NCI-H1417 treated with DMSO at 0.1 percent for 48 hours (cell line): ENCODE measurements at places on chromosomes 11 and 22.

- no peak for DNase-seq
These were observed 93.1 kb upstream of the FGF3 start for GRCh38 chr11:69912161-69912910.

- no peak for DNase-seq
These were observed 16.3 kb upstream of the AGBL2 start for GRCh38 chr11:47731475-47731874.

GRCh38 chr11:27722953-27723344, 22.7 kb upstream of the BDNF start:
- no peak for DNase-seq

- DNase-seq: no peak
These were observed 25.1 kb downstream of the EED start for GRCh38 chr11:86269645-86270044.

DNA sequence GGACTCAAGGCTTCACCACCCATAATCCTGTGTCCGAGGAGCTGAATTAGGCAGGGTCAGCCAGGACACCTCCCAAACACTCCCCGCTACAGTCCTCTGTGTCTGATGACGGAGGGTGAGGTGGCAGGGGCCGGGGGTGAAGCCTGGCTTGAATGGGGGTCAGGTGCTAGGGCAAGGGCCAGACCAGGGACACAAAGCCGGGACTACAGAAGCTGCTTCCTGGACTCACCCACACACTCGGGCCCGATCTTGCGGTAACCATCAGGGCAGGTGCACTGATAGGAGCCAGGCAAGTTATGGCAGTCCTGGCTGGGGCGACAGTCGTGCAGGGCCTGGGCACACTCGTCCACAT, 2.3 kb downstream of the EFEMP2 start:
- no peak for DNase-seq

- DNase-seq: no peak
These were observed 48.7 kb downstream of the CWC15 start for GRCh38 chr11:94924612-94925011.

GRCh38 chr11:127345819-127346459, 345.4 kb upstream of the KIRREL3 start:
- no peak for DNase-seq

DNA sequence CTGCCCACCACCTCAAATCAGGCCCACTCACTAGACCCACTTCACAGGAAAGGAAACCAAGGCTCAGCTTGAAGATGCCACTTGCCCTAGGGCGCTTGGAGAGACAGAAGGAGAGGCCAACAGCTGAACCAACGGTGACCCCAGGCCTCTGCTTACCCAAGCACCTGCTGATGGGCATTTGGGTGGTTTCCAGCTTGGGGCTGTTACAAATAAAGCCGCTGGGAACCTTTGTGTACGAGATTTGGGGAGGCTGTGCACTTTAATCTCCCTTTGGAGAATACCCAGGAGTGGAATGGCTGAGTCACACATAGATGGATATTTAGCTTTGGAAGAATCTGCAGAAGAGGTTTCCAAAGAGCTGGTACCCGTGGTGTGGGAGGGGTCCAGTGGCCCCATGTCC, 50.9 kb upstream of the LINC01488 start:
- no peak for DNase-seq

- no peak for DNase-seq
These were observed 49.3 kb upstream of the LMO1 start for GRCh38 chr11:8312986-8313385.

DNA sequence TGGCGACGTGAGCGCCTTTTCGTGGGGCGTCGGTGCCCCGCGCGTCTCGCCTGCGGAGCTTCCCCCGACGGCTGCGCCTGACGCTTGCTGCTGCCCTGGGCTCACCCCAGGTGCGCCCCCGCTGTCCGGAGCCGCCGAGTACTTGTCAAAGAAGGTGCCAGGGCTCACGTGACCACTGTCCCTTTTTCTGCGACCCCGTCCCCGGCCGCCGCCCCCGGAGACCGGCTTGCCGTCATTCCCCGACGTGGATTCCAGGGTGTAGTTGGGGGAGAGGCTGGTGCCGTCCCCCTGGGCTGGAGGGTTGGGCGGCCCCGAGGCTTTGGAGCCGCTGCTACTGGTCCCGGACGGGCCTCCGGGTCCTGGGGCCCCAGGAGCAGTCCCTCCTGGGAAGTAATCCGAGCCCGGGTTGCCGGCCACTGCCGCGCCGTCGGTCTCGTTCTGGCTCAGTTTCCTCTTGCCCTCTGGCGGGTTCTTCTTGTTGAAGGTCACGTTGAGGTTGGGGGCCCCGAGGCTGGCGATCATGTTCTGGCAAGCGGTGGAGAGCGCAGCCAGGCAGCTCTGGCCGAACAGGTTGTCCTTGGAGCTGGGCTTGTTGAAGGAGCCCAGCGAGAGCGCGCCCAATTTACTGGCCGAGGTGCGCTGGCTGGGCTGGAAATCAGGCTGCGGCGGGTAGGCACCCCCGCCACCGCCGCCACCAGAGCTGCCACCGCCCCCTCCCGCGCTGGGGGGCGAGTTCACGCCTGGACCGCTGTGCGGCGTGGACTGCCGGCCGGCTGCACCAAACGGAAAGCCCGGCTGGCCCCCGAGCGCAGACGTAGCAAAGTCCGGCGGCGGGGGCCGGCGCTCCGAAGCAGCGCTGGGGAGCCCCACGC, 3.8 kb downstream of the MN1 start:
- no peak for DNase-seq

DNA sequence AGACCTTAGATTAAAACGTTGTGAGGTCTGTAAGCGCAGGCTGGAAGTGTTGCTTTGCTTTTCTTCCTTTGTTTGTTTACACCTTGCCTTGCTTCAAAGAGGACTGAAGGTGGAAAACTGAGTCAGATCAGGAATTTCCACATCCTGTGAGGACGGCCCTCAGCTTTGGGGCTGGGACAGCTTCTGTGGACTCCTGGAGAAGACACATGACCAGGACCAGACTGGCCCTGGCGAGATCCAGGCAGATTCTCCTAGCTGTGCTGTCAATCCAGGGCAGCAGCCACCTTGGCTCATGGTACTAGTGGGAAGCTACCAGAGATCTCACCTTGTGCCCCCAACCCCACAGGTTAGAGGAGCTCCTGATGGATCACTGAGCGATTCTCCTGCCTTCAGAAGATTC, 1461.9 kb downstream of the TBC1D22A start:
- DNase-seq: no peak

- DNase-seq: no peak
These were observed 15.6 kb upstream of the LYVE1 start for GRCh38 chr11:10584071-10584501.

GRCh38 chr11:130404727-130405126, 23.7 kb downstream of the ADAMTS8 start:
- no peak for DNase-seq

GRCh38 chr11:77149716-77150392, 21.8 kb downstream of the MYO7A start:
- DNase-seq: no peak

- DNase-seq: peak; percentile 14
These were observed 151.6 kb downstream of the FAT3 start for GRCh38 chr11:92376146-92376599.

DNA sequence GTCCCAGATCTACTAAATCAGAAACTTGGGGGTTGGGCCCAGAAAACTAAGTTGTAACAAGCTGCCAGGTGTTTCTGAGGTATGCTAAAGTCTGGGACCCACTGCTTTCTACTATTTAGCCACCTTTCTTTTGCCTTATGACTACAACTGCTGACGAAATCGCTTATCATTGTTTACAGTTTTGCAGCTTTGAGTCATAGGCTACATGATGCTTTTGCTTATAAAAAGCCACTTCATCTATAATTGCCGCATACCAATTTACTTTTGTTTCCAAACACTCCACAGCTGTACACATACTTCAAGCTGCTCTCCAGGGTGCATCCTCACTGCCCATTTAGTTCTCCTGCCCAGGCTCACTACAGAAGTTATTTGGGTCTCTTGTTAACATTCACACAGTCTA, 144.7 kb downstream of the ENTHD1 start:
- DNase-seq: peak; percentile 76

DNA sequence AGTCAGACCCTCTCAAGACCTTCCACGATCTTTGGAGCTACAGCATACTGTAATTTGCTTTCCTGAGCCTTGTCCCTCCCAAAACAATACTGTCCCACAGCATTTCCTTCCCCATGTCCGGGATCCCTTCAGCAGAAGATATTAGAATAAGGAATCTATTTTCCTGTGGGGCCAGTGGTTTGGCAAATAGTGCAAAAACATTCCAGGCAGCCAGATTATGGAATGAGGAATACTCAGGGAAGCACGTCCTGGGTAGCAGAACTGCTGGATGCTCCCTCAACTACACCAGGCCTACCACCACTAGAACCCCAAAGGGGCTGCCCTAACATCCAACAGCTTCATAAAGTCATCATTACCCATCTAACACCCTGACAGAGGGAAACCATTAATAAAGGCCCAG, 61.5 kb downstream of the AAMDC start:
- DNase-seq: no peak

GRCh38 chr11:3122775-3123201, 42.3 kb downstream of the OSBPL5 start:
- no peak for DNase-seq

- no peak for DNase-seq
These were observed 21.7 kb downstream of the KIAA0930 start for GRCh38 chr22:45218976-45219375.

GRCh38 chr22:29061773-29062172, at the start of gene C22orf31:
Gene C22orf31 (minus strand): TSS chr22:29061831. CDS start chr22:29061792, 39 bp downstream.
- DNase-seq: no peak

DNA sequence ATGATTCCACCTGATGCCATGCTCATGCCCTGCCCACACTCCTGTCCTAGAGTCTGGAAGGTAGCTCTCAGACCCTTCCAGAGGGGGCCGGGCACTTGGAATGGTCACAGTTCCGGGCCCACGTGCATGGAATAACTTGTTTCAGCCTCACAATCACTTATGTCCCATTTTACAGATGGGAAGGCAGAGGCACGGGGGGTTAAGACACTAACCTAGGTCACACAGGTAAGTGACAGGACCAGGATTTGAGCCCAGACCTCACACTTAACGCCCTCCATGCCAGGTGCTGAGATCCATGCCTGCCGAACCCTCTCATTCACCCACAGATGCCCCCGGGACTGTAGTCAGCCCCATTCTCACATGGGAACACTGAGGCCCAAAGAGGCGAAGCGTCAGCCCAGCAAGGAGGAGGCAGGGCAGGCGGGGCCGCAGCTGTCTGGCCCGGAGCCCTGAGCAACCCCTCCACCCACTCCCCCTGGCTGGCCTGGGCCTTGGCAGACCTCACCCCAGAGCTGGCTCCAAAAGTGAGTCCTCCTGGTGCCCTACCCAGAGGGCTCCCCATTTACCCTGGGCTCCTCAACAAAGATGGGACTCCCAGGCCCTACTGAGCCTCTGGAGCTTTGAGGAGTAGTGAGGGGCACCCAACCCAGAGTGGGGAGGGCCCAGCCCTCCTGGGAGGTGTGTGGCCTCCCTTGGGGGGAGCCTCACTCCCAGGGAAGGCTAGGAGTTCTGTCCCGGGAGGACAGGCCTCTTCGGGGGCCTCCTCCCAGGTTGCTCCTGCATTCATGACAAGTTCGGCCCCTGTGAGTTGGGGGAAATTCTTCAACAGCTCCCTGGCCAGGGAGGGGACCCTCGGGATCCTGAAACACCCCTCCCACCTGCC, 2.4 kb upstream of the ALDH3B1 start:
- no peak for DNase-seq

DNA sequence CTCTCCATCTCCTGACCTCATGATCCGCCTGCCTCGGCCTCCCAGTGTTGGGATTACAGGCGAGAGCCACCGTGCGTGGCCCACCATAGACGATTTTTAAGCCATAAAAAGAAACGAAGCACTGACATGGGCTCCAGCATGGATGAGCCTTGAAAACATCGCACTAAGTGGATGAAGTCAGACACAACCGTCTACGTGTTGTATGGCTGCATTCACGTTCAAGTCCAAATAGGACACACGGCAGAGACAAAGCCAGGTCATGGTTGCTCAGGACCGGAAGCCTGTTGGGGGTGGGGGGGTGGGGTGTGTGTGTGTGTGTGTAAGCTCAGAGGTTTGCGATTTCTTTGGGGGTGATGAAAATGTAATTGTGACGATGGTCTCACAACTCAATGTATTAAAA, 10.0 kb downstream of the RRP7A start:
- DNase-seq: no peak

- DNase-seq: no peak
These were observed 10.7 kb downstream of the KCNJ5 start for GRCh38 chr11:128901653-128902514.

DNA sequence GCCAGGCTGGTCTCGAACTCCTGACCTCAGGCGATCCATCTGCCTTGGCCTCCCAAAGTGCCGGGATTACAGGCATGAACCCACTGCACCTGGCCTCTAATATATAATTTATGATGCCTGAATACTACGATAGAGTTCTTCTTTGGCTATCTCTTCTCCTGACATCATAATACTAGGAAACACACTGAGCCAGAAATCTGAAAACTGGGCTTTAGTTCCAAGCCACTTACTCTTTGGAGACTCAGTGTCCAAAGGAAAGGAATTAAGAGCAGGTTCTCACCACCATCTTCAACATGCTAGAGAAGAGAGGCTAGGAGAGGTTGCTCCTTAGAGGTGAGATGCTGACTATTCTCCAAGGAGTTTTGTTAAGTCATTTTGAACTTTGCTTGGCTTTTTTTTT, 52.4 kb downstream of the UBASH3B start:
- DNase-seq: no peak

DNA sequence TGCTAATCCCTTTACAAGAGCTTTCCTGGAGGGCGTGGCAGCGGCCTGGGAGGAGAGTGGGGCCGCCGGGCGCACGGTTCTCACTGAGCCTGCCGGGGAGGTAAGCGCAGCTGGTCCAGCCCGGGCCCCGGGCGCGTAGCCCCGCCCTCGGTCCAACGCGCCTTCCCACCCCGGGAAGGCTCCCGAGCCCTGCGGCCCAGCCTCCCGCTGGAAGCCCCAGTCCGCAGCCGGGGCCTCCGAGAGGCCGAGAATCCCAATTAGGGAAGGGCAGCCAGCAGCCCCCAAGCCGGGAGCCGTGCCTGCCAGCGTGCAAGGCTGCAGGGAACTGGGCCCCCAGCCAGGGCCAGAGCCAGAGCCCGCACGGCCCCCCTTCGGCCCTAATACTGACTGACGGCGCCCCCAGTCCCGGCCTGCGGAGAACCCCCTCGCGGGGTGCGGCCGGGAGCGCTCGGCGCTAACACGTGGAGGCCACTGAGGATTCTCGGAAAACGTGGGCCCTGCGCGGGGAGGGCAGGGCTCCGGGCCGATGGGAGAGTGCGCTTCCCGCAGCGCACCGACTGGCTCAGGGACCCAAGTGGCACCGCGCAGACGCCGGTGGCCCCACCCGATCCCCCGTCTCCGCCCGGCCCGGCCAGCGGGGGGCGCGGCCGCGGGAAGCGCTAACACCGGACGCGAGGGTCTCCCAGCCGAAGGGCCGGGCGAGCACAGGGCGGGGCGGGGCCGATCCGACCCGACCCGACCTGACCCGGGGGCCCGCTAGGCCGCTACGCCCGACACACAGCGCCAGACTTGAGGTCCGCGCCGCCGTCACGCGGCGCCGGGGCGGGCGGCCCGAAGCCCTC, 5.7 kb downstream of the ZFTA start:
- no peak for DNase-seq
